ENCODE measurements at places on chromosomes 7 and 10. TPM values are rescaled to one million over a fixed set of nuclear protein-coding genes. Genes with fewer than 3 reads are reported as not detected.

DNA sequence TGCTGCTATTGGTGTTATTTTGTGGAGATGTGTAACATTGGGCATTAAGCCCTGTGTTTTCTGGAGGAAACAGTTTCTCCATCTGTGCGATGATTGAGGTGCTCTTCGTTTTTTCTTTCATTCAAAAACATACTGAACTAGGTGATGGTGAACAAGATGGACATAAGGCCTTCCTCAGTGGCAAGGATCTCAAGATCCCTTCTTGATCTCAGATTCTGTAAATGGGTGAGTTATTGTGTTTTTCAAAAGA, 759 bp upstream of the ELAPOR2 start:
- no peak for DNase-seq

- DNase-seq: no peak
Measured at GRCh38 chr10:132493246-132493755, 44.3 kb upstream of the INPP5A start.

GRCh38 chr7:151312356-151312755, 29.3 kb upstream of the NUB1 start:
- DNase-seq: no peak

Gene NUP205
- polyA plus RNA-seq: 22.9 TPM

Measured in naive thymus-derived CD4-positive, alpha-beta T cell (primary cell).